MM.1S (cell line): ENCODE measurements at places on chromosomes 11 and 22.

DNA sequence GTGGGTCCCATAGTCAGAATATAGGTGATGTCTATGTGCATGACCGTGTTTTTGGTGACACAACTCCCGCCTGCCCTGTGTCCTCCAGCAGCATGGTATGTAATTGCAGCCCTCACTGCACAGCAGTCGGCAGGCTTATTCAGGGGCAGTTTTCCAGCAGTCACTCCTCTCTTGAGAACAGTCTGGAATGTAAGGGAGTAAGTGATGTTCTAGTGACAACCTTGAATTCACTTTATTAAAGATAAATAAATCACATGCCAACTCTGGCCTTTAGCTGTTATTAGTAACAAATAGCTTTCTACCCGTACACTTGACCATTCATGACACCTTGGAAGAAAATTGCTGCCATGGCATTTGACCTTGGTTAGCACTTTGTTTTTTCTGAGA lies 27.9 kb downstream of the ZNRF3 start:
- DNase-seq: no peak

DNA sequence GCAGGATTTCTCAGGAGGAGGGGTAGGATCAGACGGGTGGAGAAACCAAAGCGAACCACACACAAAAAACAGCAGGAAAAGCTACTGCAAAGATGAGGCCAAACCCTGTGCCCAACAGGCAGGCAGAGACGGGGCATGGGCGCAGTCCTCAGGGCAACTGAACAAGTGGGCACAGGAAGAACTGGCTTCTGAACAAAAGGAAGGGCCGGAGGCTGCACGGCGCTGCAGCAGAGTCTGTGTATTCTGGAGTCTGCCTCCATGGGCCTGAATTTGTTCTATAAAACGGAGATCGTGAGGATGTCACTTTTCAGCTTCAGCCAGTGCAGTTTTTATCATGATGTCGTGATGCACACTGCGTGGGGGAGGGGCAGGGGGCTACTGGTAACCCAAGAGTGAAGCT lies 1026.0 kb downstream of the TBC1D22A start:
- DNase-seq: no peak

DNA sequence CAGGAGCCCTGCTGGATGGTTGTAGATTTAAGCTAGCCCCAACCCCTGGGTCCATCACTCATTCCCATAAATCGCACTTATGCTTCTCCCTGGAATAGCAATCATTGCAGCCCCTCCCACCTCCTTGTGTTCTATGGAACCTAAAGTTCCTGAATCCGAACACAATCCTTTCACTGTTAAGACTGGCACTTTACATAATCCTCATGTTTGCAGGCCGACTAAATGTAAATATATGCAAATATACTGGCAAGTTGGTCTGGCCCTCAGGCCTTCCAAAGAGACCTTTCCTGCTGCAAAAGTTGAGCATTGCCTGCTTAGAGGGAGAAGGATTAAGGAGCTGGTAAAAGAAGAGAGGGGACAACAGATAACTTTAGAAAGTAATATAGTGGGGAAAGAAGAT lies 892.9 kb downstream of the OPCML start:
- no peak for DNase-seq

DNA sequence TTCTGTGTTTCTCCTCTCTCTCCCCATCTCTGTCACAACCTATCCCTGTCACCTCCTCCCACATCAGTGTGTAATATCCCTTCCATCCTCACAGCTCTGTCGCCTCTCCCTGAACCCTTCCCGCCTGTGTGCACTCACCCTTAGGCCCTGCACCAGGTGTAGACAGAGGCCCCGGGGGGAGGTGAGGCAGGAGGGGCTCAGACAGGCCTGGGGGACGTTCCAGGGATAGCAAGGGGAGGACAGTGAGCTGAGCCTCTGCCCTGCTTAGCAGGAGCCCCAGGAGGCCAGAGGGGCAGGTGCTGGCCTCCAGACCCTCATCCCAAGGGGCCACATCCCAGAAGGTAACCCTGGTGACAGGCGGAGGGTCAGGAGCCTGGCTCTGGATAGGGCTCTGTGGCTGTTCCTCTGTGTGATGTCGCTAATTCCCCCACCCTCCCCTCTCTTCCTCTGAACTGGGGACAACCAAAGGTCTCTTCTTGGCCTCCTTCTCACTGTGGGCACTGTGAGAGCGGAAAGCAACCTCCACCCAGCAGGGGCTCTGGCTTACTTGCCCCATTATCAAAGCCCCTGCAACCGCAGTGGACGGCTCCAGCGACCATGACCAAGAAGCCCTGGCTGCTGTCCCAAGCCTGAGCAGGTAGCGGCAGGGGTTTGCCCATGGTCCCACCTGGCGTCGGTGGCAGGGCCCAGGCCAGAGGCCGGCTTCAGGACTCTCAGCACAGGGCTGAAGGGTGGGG lies 35.7 kb downstream of the KCNJ4 start:
- no peak for DNase-seq

GRCh38 chr22:38754751-38755154 lies 1.0 kb downstream of the SUN2 start:
- DNase-seq: no peak

DNA sequence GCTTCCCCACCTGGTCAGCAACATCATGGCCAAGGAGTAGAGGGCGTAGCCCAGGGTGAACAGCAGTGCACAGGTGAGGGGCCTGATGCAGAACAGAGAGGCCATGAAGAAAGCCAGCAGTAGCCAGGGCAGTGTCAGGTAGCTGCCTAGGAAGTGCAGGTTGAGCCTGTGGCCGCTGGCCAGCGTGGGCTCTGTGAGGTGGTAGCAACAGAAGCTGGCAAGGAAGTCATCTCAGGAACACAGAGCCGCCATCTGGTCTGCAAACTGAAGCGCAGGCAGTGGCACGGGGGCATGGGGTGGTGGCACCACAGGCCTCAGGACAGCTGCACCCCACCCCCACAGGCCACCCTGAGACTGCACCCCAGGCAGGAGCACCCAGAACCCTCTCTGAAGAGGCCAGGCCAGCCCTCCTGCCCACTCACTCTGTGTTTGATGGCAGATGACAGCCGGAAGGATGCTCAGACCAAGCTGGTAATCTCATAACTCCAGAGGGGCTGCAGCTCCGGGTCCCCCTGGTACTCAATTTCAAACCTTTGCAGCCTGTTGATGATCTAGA lies 95.3 kb downstream of the MED15 start:
- DNase-seq: no peak

- no peak for DNase-seq
These were observed 615.2 kb downstream of the BRD1 start for GRCh38 chr22:49212466-49212865.
